Uterus (tissue), 4 donors: ENCODE measurements at places on chromosomes 2 and 18. TPM values are rescaled to one million over a fixed set of nuclear protein-coding genes. Genes with fewer than 3 reads are reported as not detected.

SLC4A5 gene
- 2.1 TPM for total RNA-seq

RGPD5 gene
- 78.2 TPM for total RNA-seq

DNA sequence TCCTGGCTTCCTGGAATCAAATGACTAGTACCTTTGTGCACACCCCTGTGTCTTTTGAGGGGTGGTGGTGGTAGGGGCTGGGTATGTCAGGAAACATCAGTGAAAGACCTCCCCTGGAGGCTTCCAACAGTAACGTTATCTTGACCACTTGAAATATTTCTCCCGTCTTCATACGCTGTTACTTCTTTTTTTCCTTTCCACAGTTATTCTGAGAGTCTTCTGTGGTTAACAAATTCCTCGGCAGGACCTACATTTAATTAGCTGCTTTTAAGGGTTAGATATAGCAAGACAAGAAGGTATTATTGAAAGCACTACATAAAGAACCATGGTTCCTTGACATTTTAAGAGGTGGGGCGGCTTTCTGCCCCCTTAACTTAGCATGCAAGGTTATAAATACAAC, 34.6 kb downstream of the UGP2 start:
- H3K4me1 ChIP-seq: no peaks in the 10 kb centered on the region
- H3K4me3 ChIP-seq: no peak overlapping the region
- no peak overlapping the region for H3K27ac ChIP-seq
- H3K36me3 ChIP-seq: no peaks in the 10 kb centered on the region
- no peak for DNase-seq

- no peak overlapping the region for H3K4me3 ChIP-seq
- H3K4me1 ChIP-seq: no peaks in the 10 kb centered on the region
- H3K27ac ChIP-seq: no peak overlapping the region
- peak; percentile 5 for DNase-seq
These were observed 43.1 kb downstream of the INHBB start for GRCh38 chr2:120389036-120389391.

SNED1 gene
- total RNA-seq: 24.1 TPM

DNA sequence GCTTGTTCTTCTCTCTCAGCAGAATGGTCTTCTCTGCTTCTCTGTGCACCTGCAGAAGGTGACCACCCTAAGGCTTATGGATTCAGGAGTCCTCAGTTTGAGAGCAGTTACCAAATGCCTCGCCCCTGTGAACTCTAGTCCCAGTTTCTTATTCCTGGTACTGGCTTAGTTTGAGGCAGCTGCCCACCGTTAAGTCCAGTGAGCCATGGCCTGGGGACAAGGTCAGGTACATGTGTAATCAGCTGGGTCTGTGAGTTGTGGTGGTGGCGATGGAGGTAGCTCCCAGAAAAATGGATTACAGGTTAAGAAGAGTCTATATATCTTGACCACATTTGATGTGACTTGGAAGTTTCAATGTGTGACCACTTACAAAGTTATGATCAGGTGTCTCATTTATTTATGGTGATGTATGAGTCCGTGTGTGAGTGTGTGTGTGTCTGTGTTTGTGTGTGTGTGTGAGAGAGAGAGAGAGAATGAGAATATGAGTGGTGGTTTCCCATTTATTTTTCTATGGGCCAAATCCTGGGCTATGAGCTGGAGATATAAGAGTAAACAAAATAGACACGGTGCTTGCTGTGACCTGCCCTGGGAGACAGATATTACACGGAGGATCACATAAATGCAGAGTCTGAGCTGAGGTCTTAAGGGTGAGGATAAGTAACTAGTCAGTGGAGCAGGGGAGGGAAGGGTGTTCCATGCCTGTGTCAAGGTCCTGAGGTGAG, 13.0 kb upstream of the IL1RN start:
- H3K27me3 ChIP-seq: no peaks in the 10 kb centered on the region
- H3K36me3 ChIP-seq: no peaks in the 10 kb centered on the region
- H3K4me3 ChIP-seq: no peak overlapping the region

DNA sequence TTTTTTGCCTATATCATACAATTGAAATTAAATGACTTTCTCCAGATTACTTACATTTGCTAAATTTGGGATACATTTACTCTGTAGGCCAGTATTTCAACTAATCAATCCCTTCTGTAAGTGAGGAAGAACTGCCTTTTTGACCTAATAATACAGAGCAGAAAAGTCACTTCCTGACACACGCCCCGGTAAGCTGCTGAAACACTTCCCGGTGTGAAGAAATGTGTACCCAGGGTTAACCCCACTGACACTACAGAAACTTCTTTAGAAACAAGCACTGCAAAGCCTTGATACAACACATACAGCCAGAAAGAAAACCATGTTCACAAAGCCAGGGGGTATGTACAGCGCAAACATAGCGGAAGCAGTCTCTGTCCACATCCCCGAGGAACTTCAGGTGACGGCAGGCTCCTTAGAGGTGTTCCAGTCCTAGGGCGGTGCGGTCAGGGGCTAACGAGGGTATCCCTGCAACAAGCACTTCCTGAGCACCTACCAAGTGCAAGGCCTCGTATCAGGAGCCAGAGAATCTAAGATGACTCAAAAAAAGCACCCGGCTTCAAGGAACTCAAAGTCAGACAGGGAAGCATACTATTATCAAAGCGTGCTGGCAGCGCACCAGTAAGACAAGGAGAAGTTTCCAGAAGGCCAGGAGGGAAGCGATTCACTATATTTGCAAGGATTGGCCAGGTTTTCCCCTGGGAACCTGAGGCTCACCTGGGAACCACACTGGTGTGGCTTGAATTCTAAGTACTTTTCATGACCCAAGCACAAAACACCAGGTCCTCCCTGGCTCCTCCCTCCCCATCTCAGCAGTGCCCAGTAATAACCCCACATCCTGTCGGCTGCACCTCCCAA, 46.6 kb downstream of the ZNF516 start:
- peaks cover 13% of the 10 kb centered on the region for H3K4me1 ChIP-seq
- no peak overlapping the region for H3K4me3 ChIP-seq
- H3K36me3 ChIP-seq: no peaks in the 10 kb centered on the region
- H3K27me3 ChIP-seq: no peaks in the 10 kb centered on the region

IL1R2 gene
- total RNA-seq: 8.2 TPM

- no peak for DNase-seq
- no peaks in the 10 kb centered on the region for H3K36me3 ChIP-seq
- no peaks in the 10 kb centered on the region for H3K4me1 ChIP-seq
- H3K27me3 ChIP-seq: no peaks in the 10 kb centered on the region
These were observed 240.3 kb downstream of the AGAP1 start for GRCh38 chr2:235734168-235734567.

- H3K27me3 ChIP-seq: no peaks in the 10 kb centered on the region
- peaks cover 9% of the 10 kb centered on the region for H3K4me1 ChIP-seq
- no peaks in the 10 kb centered on the region for H3K36me3 ChIP-seq
- no peak overlapping the region for H3K4me3 ChIP-seq
- no peak for DNase-seq
These were observed 148.2 kb downstream of the GLI2 start for GRCh38 chr2:120883607-120884440.

DNA sequence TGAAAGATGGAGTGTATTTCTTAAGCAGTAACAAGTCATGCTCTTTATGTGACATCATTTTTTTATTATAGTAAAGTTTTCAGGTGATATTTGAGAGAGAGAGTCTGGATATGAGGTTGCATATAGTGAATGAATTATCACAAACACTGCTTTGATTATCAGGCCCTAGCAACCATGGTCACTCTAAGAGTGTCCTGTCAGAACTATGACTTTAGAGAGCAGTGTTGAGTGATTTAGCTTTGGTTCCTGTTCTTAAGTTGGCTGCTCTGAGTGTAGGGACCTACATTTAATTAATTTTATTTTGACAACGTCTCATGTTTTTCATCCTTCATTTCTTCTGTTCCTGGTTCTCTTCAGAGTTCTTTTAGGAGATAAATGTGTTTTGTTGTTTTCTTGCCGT, 275.5 kb downstream of the KCNJ3 start:
- H3K4me3 ChIP-seq: no peak overlapping the region
- no peaks in the 10 kb centered on the region for H3K4me1 ChIP-seq
- no peaks in the 10 kb centered on the region for H3K27me3 ChIP-seq

GALNT14 gene
- 4.0 TPM for total RNA-seq

GRCh38 chr2:40283111-40283909, 168.6 kb downstream of the SLC8A1 start:
- peaks cover 14% of the 10 kb centered on the region for H3K4me1 ChIP-seq
- peak overlapping the region; percentile 88 for H3K27ac ChIP-seq
- DNase-seq: no peak
- no peak overlapping the region for H3K4me3 ChIP-seq

DNA sequence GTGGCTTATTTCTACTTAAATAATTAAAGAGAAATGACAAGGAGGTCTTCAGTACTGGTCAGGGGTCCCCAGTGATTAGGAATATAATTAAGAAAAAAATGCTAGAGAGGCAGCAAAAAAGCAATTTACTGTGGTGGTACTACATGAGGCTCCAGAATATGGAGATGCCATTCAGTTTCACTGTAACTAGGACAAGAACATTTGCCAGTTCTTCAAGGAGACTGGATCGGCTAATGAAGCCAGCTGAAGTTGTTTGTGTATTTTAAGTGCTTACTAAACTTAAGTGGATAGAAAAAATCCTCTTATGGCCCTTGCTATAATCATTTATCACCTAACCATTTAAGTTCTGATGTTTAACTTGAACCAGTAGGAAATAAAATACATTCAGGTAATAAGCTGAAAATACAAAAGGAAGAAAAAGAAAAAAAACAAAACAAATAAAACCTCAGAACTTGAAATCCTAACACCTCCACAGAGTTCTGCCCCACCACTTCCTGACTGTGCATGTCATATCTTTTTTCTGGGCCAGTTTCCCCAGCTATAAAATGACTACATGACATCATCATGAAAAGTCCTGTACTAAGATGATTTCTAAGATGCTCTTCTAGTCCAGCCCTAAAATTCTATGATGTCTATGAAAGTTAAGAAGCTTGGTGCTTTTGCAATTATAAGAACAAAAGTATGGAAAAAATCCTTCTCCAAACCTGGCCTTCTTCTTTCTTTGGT, 98.0 kb downstream of the TRABD2A start:
- no peaks in the 10 kb centered on the region for H3K4me1 ChIP-seq
- no peak overlapping the region for H3K27ac ChIP-seq
- no peaks in the 10 kb centered on the region for H3K27me3 ChIP-seq
- H3K36me3 ChIP-seq: no peaks in the 10 kb centered on the region
- no peak for DNase-seq

- no peaks in the 10 kb centered on the region for H3K27me3 ChIP-seq
- peak overlapping the region; percentile 82 for H3K27ac ChIP-seq
- H3K36me3 ChIP-seq: no peaks in the 10 kb centered on the region
- H3K4me1 ChIP-seq: peaks cover 4% of the 10 kb centered on the region
These were observed 60.3 kb upstream of the SP3 start for GRCh38 chr2:174025271-174026121.

- peak overlapping the region; percentile 0 for H3K27ac ChIP-seq
- no peaks in the 10 kb centered on the region for H3K4me1 ChIP-seq
- no peak overlapping the region for H3K4me3 ChIP-seq
- H3K27me3 ChIP-seq: no peaks in the 10 kb centered on the region
- no peaks in the 10 kb centered on the region for H3K36me3 ChIP-seq
These were observed 156.6 kb downstream of the TWIST2 start for GRCh38 chr2:239004274-239005015.

SCYGR4 gene
- total RNA-seq: not detected

- H3K27me3 ChIP-seq: no peaks in the 10 kb centered on the region
- no peak overlapping the region for H3K4me3 ChIP-seq
- no peaks in the 10 kb centered on the region for H3K4me1 ChIP-seq
- H3K27ac ChIP-seq: no peak overlapping the region
- DNase-seq: no peak
These were observed 21.2 kb upstream of the TET3 start for GRCh38 chr2:73963385-73964120.

NTSR2 gene
- not detected for total RNA-seq

TMEM247 gene
- total RNA-seq: not detected

GRCh38 chr2:162433491-162433890, 89.6 kb downstream of the GCA start:
- DNase-seq: no peak
- no peaks in the 10 kb centered on the region for H3K36me3 ChIP-seq
- no peak overlapping the region for H3K4me3 ChIP-seq
- H3K27ac ChIP-seq: no peak overlapping the region

- H3K4me1 ChIP-seq: no peaks in the 10 kb centered on the region
- peak; percentile 49 for DNase-seq
These were observed 72.9 kb downstream of the EN1 start for GRCh38 chr2:118774458-118775133.

DNA sequence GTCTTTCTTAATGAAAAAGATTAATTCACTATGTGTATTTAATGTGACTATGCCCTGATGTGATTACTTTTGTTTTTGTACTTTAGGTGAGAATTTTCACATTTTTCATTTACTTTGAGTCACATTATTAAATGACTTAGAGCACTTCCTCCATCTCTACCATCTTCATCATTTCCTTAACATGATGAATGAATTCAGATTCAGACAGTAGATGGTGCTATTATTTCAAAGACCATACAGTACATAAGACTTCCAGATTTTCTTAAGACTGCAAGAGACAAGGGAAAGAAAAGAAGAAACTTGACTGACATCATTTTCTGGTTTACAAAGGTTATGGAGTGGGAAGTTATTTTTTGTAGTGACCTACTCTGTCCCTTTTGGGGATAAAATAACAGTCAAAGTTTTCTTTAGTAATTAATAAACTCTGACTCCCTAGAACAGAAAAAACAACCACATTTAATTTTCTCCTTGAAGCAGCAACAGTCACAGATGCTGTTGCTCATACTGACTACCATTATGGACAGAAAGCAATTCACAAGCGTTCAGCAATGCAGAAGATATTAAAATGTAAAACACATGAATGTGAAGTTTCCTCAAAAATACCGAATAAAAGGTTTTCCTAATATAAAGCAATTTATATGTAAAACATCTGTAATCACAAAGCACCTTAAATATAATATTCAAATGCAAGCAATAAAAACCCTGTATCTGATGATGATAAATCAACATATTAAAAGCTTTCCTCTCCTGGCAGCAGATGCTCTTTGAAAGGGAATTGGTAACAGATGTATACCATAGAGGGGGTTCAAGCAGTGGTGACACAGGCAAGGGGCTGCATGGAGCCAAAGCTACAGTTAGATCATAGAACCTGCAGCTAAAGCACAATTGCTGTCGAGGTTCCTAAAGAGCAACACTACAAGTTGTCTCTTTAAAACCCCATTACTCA, 1010.9 kb upstream of the NXPH2 start:
- H3K27ac ChIP-seq: no peak overlapping the region
- no peak for DNase-seq
- no peak overlapping the region for H3K4me3 ChIP-seq
- no peaks in the 10 kb centered on the region for H3K27me3 ChIP-seq
- H3K36me3 ChIP-seq: no peaks in the 10 kb centered on the region
- no peaks in the 10 kb centered on the region for H3K4me1 ChIP-seq

GRCh38 chr2:55027226-55027625, 23.0 kb downstream of the RTN4 start:
- DNase-seq: no peak
- H3K4me1 ChIP-seq: no peaks in the 10 kb centered on the region
- H3K27ac ChIP-seq: no peak overlapping the region
- no peaks in the 10 kb centered on the region for H3K36me3 ChIP-seq
- no peaks in the 10 kb centered on the region for H3K27me3 ChIP-seq
